Activated naive CD4-positive, alpha-beta T cell treated with anti-CD3 and anti-CD28 coated beads, Interleukin-2, amount 50 U/mL, for 16 hours (primary cell): ENCODE measurements at places on chromosomes 11 and 22.

DNA sequence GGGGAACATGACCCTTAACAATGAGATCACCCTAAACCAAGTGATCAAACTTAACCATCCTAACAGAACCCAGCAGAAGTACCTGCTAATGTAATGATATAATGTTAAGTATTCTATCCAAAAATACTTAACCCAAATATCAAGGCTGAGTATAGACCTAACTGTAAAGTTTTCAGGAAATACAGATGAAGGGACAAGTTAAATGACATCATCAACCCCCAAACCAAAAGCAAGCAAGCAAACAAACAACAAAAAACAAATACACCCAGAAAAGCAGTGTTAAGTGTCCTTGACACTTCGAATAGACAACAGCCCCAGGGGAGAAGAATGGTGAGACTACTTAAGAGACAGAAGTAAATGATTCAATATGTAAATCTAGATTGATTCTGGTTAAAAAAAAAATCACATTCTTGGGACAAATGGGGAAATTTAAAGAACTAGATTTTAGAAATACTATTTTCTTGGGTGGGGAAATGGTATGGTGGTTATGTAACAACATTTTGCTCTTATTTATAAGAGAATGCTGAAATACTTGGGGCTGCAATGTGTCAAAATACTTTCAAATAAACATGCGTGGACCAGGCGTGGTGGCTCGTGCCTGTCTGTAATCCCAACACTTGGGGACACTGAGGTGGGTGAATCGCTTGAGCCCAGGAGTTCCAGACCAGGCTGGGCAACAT is 2.5 kb downstream of the CSTF3 start:
- no peak for DNase-seq

- no peak for DNase-seq
Observed at GRCh38 chr11:69311767-69312385, 17.9 kb downstream of the MYEOV start.

GRCh38 chr11:66420671-66421476 is at the start of gene NPAS4:
TSS of gene NPAS4 (plus strand) at chr11:66421035. CDS start at chr11:66421180, 145 bp downstream.
- no peak for DNase-seq

DNA sequence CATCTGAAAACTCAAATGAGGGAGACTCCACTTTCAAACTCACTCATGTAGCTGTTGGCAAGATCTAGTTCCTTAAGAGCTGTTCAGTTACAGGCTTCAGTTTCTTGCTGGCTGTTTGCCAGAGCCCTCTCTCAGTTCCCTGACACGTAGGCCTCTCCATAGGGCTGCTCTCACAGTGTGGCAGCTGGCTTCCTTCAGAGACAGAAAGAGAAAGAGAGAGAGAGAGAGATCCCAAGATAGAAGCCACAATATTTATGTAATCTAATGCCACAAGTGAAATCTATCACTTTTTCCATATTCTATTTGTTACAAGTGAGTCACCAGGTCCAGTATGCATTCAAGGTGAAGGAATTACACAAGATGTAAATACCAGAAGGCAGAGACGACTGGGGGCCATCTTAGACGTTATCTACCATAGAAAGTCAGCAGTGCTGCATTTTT is 168.8 kb downstream of the RCN1 start:
- no peak for DNase-seq

DNA sequence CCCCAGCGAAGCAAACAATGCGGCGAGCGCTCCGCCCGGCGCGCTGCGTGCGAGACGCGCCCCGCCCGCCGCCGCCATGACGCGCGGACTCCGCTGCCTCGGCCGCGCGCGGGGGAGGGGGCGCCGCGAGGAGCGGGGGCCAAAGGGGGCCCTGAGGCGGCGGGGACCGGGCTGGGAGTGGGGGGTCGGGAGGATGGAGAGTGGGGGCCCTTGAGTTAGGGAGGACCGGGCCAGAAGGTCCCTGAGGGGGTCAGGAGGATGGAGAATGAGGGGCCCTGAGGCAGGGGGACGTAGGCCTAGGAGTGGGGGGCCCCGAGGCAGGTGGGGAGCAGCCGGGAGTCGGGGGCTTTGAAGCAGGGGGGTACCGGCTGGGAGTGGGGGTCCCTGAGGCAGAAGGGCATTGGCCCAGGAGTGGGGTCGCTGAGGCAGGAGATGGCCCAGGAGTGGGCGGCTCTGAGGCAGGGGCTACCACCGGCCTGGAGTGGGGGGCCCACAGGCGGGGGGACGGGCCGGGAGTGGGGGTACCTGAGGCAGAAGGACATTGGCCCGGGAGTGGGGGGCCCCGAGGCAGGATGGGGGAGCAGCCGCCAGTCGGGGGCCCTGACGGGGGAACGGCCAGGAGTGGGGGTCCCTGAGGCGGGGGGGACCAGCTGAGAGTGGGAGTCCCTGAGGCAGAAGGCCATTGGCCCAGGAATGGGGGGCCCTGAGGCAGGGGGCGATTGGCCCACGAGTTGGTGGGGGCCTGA is at the start of gene BRD1:
TSS of gene BRD1 (minus strand) at position 21 of the 746 bp plus-strand sequence. CDS start 3,556 bp downstream, outside the sequence.
- peak; percentile 68 for DNase-seq

GRCh38 chr22:22039286-22040074 is 56.9 kb upstream of the TOP3B start:
- DNase-seq = no peak

DNA sequence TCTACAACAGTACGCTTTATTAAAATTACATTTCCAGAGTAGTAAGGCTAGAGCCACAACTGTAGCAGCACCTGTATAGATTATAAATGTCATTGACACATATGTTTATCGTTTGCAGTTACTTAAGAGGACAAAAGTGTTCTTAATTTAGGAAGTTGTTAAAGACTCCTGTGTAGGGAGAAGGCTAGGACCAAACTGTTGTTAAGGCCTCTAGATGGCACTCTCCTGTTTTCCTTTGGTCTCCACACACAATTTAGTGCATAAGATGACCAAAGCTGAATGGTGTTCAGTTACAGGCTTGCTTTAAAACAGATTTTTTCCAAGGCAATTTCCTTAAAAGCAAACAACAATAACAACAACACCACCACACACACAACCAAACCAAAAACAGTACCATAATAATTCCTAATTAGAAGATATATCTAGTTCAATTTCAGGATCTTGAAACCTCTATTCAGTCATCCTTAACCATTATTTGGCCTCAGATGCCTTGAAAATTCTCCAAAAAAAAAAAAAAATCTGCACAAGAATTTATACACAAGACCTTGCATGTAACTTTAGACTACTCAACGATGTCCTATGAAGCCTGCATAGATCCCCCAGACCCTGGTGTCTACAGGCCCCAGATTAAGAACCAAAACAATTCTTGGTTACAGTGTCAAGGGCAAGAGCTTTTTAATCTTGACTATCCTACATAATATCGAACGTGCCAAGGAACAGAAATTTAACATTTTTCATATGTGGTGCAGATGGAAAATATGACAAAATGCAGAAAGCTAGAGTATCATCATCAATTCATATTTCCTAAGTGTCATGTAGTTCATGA is 42.6 kb upstream of the APOA1 start:
- no peak for DNase-seq

- no peak for DNase-seq
Observed at GRCh38 chr11:120326228-120326627, 1.1 kb downstream of the TLCD5 start.

GRCh38 chr22:45244916-45245315 is 4.2 kb upstream of the KIAA0930 start:
- no peak for DNase-seq

GRCh38 chr22:42863349-42863961 is 6.4 kb upstream of the ARFGAP3 start:
- peak; percentile 64 for DNase-seq

GRCh38 chr22:46652847-46653331 is 32.7 kb downstream of the GRAMD4 start:
- DNase-seq = no peak

DNA sequence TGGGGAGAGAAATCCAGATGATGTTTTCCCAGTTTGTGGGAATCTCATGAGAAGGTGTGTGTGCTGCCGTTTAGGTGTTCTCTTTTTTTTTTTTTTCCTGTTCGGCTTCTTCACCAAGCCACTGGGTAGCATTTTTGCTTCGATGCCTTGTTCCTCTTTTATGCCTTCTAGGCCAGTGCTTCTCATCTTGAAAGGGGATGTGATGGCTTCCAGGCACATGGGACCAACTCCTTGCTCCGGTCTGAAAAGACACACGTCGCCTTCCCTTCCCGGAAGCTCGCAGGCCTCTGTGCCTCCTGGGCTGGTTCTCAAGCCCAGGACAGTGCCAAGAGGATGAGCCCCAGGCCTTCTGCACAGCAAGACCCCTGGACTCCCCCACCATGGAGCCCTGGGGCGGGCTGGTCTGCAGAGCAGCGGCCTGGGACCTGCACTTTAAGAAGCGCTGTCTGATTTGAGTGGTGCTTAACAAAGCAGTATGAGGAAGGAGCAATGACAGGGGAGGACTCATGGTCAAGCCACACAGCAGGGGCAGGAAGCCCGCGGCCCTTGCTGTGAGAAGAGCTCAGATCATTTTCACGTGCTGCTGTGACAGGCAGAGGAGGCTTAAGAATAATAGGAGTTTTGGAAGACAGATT is 158.8 kb downstream of the MPPED1 start:
- no peak for DNase-seq

- DNase-seq = no peak
Observed at GRCh38 chr22:21030621-21031544, 1.5 kb downstream of the SLC7A4 start.

DNA sequence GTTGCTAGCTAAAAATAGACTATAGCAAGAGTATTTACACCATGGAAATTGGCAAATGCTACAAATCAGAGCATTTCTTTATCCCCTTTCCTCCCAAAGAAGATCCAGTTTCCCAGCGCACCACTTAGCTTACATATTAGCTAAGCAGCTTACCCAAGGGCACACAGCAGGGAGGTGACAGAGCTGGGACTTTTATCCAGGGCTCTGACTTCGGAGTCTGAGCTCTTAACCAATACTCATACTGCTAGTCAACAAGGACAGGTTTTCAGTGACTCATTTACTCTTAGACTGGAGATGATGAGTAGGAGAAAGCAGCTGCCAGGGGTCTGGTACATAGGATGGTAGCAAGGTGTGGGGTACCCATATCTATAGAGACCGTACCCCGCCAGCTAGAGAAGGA is 38.4 kb downstream of the NAV2 start:
- DNase-seq = no peak

GRCh38 chr22:27311698-27312550 is 489.6 kb downstream of the MN1 start:
- DNase-seq = no peak

- DNase-seq = peak; percentile 14
Observed at GRCh38 chr11:58900479-58901420, 38.5 kb upstream of the GLYATL1 start.

GRCh38 chr11:10534316-10534715 is 6.7 kb downstream of the RNF141 start:
- DNase-seq = no peak

DNA sequence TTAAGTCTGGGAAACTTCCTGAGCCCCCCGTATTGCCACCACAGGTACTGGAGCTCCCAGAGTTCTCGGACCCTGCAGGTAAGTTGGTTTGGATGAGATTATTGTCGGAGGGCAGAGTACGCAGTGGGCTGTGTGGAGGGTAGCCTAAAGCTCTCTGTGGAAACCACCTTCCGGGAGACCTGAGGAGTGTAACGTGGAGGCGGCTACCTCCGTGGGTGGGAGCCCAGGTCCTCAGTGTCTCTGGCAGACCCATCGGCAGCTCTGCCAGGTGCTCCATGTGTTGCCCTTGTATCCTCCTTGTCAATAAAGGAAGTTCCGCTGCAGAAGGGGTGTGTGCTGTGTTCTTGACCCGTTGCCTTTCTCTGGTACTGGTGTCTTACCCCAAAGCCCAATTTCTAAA is 61.4 kb downstream of the SYT13 start:
- no peak for DNase-seq

- DNase-seq = no peak
Observed at GRCh38 chr11:57407010-57407920, 16.8 kb upstream of the PRG2 start.

DNA sequence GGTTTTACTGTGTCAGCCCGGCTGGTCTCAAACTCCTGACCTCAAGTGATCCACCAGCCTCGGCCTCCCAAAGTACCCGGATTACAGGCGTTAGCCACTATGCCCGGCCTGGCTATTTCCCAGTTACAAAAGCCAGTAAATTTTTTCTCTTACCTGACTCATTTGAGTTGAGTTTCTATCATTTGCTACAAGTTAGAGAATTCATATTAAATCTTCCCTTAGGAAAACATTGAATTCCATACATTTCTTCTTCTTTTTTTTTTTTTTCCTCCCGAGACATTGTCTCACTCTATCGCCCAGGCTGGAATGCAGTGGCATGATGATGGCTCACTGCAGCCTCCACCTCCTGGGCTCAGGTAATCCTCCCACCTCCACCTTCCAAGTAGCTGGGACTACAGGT is 26.0 kb downstream of the CHEK2 start:
- no peak for DNase-seq

DNA sequence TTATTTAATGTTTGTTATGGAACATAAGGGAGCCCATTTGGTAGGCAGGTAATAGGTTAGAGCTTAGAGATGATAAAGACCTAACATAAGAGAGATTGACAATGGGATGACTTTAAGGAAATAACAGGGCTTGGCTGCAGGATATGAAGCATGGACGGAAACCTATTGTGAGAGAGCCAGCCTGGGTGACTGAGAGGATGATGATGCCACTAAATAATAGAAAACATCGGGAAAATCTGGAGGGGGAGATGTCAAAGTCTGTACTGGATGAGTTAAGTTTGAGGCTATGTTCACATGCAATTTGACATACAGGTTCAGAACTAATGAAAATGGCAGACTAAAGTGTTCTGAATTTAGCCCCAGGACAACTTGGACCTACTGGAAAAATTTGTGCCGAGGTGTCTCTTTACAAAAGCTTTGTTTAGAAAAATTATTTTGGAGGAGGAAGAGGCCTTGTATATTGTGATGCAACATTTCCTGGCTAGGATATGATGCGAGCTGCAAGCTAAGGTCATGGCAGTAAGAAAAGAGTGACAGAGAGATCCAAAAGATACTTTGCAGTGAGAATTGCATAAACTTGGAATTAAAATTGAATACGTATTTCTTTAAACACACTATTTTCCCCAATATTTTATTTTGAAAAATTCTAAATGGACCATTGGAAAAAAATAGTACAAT is 339.3 kb upstream of the PLET1 start:
- no peak for DNase-seq

- DNase-seq = no peak
Observed at GRCh38 chr22:40213478-40213877, 35.8 kb downstream of the TNRC6B start.

DNA sequence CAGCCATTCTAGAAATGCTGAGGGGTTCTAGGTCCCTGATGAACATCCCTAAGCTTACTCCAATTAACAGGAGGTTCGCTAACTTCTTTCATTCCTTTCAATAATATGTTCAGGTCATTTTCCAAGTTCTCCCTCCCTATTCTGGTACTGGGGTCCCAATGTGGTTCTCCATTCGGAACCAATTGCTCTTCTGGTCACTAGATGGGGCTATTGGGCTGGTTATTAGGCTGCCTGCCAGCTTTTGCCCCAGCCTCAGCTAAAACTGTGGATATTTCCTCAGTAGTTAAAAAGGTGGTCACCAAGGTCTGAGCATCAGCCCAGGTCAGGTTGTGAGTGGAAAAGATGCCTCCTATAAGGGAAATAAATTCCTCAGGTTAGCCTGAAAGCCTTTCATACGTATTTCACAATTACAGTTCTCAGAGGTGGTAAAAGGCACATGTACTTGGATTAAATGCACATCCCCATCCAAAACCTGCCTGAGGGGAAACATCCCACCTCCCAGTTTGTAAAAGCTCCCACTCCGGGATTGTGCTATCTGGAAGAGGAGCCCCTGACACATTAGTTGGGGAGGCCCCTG is 161.1 kb upstream of the CCDC179 start:
- no peak for DNase-seq

GRCh38 chr11:27616711-27617110 is 83.5 kb downstream of the BDNF start:
- DNase-seq = no peak
